GDM1 (cell line): ENCODE measurements at places on chromosomes 1 and 21.
A peak's percentile ranks its signal among the peaks of the same experiment; 100 is the strongest.

GRCh38 chr21:42346441-42346840 lies 4.4 kb downstream of the TFF2 start:
- no peak for DNase-seq

DNA sequence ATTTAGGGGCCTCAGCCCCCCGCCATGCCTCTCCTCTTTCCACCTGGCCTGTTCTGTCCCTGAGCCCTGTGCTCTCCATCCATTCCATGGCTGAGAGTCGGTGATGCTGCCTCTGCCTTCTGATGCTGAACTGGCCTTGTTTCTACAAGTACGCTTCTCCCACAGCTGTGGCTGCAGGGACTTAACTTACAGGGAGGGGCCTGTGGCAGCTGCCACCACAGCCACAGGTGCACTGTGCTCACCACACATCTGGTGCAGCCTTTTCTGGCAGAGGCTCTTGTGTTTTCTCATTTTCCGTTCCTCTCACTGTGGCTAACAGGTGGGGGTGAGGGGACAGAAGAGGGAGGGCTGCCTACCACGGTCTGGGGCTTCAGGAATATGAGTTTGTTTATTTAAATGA lies 4.2 kb downstream of the FMO1 start:
- no peak for DNase-seq

- DNase-seq: no peak
Observed at GRCh38 chr1:118717893-118718292, 270.2 kb downstream of the TBX15 start.

DNA sequence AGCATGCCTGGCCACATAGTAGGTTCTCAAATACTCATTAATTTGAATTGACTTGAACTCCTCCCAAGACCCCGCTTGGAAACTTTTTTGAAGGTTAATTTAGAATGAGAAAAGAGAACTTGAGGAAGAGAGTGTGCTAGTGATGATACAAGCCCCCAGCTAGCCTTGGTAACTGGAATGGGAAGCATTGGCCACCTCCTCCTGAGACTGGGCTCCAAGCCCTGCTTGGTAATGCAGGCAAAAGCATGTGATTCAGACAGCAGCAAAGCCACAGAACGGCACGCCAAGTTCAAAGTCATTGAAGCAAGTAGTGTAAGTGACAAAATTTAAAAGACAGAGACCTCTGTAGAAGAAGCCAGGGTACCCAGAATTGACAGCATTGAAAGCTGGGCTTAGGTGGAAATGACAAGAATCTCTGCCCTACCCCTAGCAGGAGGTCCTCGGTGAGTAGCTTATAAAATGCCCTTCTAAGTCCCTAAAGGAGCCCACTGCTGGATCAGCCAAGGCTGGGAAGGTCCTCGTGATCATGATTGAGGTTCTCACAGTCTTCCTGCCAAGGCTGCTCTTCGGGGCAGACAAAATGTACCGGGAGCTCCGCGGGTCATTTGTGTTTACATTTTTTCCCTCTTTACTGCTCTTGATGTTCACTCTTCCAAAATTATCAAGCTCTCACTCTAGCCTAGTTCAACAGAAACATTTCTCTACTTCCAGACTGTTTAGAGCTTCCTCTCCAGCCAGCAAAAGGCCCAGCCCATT lies 99.4 kb downstream of the TSEN15 start:
- peak; percentile 13 for DNase-seq

DNA sequence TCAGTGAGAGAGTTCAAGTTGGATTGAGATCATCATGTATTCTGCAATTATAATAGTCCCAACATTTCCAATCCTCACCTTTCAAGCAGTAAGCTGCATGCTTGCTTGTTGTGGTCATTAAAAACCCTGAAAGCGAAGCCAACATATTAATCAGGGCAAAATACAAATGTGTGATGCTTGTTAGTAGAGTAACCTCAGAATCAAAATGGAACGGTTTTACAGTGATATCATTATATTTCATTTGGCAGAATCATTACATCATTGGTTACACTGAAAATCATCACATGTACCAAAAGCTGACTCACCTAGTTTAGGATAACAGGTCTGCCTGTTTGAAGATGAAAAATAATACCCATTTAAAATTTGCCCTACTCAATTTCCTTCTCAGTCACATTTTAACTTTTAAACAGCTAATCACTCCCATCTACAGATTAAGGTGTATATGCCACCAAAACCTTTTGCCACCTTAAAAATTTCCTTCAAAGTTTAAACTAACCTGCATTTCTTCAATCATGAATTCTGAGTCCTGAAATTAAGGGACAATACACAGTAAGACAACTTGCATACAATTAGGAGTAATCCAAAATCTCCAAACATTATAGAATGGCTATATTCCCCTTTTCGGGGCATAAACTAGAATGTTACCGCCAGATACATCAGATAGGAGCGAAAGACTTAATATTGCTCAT lies 3.5 kb downstream of the GAS5 start:
- DNase-seq: no peak
